Epithelial cell of prostate (primary cell): ENCODE measurements at places on chromosomes 1 and 21.

DNA sequence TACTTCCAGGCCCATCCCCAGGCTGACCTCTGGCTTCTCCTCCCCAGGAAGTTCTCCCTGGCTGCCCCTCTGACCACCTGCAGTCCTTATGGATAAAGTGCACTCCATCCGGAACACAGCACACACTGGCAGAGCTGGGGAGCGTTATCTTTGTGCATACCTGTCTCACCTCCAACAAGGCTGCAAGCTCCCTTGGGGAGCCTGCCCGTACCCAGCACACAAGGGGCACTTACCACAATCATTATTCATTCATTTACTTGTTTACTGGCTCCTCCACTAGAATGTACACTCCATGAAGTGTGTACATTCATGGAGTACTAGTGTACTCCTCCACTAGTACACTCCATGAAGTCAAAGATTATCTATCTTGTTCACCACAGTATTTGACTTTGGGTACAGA lies 30.3 kb downstream of the GLIS1 start:
- DNase-seq, result no peak

DNA sequence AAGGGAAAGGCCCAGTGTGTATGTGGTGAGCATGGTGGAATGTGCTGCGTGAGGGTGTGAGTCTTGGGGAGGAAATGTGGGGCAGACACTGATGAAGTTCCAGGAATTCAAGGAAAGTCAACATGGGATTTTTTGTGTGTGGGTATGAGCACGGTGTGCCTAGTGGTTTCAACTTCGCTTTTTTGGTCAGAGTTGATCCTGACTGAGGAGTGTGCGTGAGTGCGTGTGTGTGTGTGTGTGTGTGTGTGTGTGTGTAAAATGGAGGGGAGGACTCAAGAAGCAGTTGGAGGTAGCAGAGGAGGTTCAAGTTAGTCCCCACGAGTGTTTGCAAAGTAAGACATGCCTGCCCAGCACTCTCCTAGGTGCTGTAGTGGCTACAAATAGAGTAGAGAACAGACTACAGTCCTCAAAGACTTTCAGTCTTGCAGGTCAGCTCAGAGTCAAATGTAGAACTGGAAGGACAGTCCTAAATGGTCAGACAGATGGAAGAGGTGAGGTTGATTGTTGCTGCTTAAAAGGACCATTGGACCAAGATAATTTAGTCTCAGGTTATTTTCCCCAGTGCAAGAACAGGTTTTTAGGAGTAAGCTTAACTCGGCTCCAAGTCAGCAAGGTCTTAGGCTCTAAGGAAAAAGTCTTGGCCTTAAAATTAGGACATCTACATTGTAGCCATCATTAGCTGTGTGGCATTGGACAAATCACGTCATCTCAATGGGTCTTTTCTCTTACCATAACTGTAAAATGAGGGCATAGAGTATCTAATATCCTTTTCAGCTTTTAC lies 25.0 kb downstream of the SLAMF1 start:
- DNase-seq, result no peak

DNA sequence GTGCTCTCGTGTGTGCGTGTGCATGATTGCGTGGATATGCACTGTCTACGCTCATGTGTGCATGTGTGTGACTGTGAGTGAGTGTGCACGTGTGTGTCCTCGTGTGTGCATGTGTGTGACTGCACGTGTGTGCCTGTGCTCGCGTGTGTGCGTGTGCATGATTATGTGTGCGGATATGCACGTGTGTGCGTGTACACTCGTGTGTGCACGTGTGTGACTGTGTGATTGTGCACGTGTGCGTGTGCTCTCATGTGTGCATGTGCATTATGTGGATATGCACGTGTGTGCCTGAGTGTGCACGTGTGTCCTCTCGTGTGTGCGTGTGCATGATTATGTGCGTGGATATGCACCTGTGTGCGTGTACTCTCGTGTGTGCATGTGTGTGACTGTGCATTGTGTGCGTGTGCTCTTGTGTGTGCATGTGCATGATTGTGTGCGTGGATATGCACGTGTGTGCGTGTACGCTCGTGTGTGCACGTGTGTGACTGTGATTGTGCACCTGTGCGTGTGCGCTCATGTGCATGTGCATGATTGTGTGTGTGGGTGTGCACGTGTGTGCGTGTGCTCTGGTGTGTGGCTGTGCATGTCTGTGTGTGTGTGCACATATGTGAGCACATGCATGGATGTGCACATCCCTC lies 2.2 kb downstream of the MMEL1 start:
- DNase-seq, result no peak

- DNase-seq, result no peak
These were observed 24.4 kb downstream of the SLC66A1 start for GRCh38 chr1:19336543-19336942.

DNA sequence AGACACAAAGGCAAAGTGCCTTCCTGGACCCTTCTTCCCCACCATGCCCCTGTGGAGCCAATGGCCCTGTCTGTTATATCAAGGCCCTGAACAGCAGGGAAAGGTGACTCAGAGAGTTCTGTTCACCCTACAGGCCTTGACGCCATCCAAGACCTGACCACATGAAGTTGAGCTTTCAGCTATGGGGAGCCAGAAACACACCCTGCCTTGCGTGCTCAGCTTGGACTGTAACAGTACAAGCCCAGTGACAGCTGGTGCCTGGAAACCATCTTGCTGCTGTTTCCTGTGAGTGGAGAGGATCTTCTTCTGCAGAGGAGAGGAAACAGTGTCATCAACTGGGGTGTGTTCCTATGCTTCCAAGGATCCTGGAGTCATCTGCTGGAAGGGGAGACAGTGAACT lies 165.0 kb upstream of the IRF2BP2 start:
- DNase-seq, result no peak

DNA sequence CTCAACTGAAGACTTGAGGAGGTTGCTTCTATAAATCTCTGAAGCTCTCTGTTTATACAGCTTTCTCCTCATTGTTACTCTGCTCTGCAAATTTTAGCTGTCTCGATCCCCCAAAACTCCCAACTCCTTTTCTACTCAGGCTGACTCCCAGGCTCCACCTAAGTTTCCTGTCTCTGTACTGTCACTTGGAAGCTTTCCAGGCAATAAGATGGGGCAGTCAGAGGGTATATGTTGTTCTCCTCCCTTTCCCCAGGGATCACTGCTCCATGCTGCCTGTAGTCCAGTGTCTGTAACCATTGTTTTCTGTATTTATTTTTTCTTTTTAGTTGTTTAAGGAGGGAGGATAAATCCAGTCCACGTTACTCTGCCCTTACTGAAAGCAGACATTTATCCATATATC lies 13.4 kb downstream of the TSNAX start:
- DNase-seq, result no peak

- DNase-seq, result no peak
These were observed 79.5 kb upstream of the BACH1 start for GRCh38 chr21:29219165-29219770.

- no peak for DNase-seq
These were observed 134.3 kb downstream of the PIK3R3 start for GRCh38 chr1:45998020-45998617.

- no peak for DNase-seq
These were observed 59.9 kb upstream of the SOD1 start for GRCh38 chr21:31599563-31599962.

GRCh38 chr1:76147917-76148316 lies 73.4 kb downstream of the ST6GALNAC3 start:
- DNase-seq, result no peak

DNA sequence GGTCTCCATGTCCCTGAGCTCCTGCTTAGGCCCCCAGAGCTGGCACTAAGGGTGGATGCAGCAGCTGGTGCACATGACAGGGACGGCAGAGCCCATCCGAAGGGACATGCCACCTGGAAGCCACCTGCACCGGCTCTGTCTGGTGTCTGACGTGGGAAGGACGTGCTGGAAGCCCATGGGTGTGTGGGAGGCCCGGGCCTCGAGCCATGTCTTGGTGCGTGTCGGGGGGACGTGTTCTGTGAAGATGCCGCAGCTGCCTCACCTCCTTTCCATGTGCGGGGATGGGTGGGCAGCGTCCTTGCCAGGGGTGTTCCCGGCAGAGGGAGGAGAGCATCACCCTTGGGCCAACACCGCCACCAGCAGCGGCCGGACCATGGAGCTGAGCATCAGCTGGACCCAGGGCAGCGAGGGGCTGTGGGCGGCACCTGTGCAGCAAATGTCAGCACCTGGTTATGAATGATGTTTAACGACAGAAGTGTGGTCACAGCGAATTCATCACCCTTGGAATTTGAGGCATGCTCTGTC lies 15.5 kb upstream of the POFUT2 start:
- DNase-seq, result no peak

DNA sequence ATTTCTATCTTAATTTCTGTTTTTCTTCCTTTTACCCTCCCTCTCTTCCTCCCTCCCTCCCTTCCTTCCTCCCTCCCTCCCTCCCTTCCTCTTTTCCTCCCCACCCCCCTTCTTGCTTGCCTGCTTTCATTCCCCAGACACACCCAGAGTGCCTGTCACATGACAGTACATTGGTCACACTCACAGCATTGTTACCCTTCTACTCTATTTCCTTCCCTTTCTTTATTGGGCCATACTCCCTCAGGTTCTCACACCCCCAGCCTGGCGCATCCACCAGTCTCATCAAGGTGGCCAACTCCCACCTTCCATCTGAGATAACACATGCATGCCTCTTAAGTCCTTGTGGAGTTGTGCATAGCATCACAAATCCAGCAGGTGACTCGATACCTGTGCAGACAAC lies 10.9 kb downstream of the TMPRSS3 start:
- no peak for DNase-seq

- no peak for DNase-seq
These were observed 87.1 kb downstream of the BCAR3 start for GRCh38 chr1:93594603-93594880.

DNA sequence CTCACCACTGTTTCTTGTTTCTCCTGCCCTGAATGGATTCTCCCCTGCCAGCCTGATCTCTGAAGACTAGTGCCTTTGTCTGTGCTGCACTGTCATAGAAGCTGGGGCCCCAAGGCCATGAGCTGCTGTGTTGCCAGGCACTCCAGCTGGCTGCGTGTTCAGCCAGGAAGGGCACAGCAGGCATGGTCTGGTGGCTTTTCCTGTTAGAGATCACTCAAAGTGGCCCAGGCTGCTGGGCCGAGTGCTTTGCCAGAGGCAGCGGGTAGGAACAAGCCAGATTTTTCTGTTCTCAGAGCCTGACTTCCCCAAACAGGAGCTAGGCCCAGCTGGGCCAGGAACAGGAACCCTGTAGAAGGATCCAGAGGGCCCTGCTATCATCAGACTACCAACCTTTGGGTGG lies 5.2 kb downstream of the ADPRS start:
- DNase-seq, result no peak

- peak; percentile 14 for DNase-seq
These were observed 518.7 kb downstream of the PTPRC start for GRCh38 chr1:199157494-199157893.

DNA sequence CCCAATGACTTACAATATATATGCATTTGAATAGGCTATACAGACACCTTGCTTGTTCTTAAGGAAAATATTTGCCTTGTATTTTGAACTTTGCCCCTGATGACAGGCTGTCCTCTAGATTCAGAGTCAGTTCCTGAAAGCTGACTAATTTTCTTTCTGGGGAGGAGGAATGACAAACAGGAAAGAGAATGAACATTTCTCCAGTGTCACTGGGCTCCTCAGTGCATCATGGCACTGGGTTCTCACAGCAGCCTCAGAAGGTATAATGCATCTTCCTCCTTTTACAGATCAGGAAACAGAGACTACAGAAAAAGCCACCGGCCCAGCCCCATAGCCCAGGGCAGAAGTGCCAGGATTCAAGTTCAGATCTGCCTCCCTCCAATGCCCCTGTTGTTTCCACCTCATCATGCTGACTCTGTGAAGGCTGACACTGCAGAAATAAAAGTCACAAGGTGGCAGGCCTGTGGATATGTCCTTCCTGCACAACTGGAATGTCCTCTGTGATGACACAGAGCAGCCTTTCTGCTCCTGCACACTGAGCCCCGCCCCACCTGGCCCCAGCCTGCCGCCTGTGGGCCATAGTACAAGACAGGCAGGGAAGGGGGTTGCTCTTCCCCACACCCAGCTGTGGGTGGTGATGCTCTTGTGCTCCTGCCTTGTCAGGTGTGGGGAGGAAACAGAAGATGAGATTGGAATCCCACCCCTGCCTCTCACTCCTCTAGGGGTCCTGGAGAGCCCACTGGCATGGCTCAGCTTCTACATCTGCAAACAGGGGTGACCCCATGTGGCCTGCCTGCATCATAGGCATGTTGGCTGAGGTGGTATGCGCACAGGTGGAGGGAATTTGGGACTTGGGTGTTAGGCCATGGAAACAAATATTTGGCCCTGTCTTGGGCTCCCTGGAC lies 6.4 kb downstream of the TTC22 start:
- DNase-seq, result no peak

GRCh38 chr1:51851882-51852396 lies 26.6 kb downstream of the NRDC start:
- no peak for DNase-seq

DNA sequence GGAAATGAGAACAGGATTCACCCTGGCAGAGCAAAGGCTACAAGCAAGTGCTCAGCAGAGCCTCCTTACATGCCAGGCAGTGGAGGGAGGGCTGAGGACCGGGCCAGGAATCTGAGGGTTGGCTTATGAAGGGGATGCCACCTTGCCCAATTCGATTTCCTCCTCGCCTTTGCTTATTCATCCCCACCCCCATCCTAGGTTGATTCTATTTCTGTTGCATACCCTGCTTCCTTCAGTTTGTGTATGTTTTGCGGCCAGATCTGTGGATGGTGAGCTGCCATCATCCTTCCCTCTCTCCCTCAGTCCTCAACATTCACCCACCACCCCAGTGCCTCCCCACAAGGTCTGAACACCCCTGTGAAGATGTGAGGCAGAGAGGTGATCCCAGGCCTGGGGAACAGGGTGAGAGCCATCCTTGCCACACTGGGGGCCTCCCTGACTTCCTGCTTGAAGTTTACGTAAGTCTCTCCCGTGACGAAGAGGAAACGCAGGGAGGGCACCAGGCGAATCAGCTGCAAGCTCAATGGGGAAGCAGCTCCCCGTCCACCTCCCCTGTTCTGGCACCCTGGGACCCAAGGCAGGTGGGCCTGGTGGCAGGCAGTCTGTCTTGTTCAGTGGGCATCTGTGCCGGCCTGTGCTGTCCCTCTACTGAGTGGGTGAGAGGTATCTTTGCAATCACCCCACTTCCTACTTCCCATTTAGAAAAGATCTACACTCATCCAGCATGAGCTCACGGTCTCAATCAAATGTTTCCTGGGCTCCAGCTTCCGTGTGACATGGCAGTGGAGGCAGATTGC lies 50.6 kb upstream of the CNTN2 start:
- DNase-seq, result no peak

- no peak for DNase-seq
These were observed 79.4 kb downstream of the CAPZB start for GRCh38 chr1:19405761-19406487.

- DNase-seq, result no peak
These were observed 54.9 kb downstream of the PATJ start for GRCh38 chr1:61797045-61797755.

- DNase-seq, result no peak
These were observed 203.6 kb upstream of the CHODL start for GRCh38 chr21:18041012-18041411.

GRCh38 chr1:223820971-223821370 lies 24.8 kb downstream of the TP53BP2 start:
- DNase-seq, result no peak

- DNase-seq, result no peak
These were observed 2.3 kb downstream of the CHD5 start for GRCh38 chr1:6177681-6178380.

- no peak for DNase-seq
These were observed 20.0 kb downstream of the HTR6 start for GRCh38 chr1:19684677-19685076.
